Activated naive CD4-positive, alpha-beta T cell treated with anti-CD3 and anti-CD28 coated beads for 36 hours (primary cell): ENCODE measurements at places on chromosomes 16 and 17. TPM values are rescaled to one million over a fixed set of nuclear protein-coding genes. Genes with fewer than 3 reads are reported as not detected.

Gene HEATR9
- not detected for total RNA-seq

Gene FOXN1
- total RNA-seq = not detected

GRCh38 chr17:1058423-1059130, 61.6 kb downstream of the TIMM22 start:
- H3K4me1 ChIP-seq = no peaks in the 10 kb centered on the region
- H3K27me3 ChIP-seq = no peaks in the 10 kb centered on the region
- no peak overlapping the region for H3K27ac ChIP-seq
- peak; percentile 83 for DNase-seq
- peaks cover 27% of the 10 kb centered on the region for H3K36me3 ChIP-seq
- H3K4me3 ChIP-seq = no peak overlapping the region

DNA sequence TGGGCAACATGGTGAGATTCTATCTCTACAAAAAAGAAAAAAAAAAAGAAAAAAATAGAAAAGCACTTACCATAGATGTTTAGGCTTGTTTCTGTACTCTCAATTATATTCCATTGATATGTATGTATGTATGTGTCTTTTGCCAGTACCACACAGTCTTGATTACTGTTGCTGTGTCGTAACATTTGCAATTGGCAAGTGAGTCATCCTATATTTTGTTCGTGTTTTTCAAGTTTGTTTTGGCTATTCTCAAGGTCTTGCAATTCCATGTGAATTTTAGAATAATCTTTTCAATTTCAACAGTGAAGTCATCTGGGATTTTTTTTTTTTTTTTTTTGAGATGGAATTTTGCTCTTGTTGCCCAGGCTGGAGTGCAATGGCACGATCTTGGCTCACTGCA, 19.3 kb downstream of the SPECC1 start:
- no peaks in the 10 kb centered on the region for H3K36me3 ChIP-seq
- no peak for DNase-seq
- peaks cover 3% of the 10 kb centered on the region for H3K4me1 ChIP-seq
- H3K27ac ChIP-seq = no peak overlapping the region

GRCh38 chr16:49745311-49745747, 110.6 kb downstream of the ZNF423 start:
- no peaks in the 10 kb centered on the region for H3K36me3 ChIP-seq
- no peaks in the 10 kb centered on the region for H3K27me3 ChIP-seq
- DNase-seq = no peak
- H3K4me3 ChIP-seq = no peak overlapping the region
- H3K27ac ChIP-seq = no peak overlapping the region

Gene LPO
- not detected for total RNA-seq

Gene TMEM92
- total RNA-seq = not detected

DNA sequence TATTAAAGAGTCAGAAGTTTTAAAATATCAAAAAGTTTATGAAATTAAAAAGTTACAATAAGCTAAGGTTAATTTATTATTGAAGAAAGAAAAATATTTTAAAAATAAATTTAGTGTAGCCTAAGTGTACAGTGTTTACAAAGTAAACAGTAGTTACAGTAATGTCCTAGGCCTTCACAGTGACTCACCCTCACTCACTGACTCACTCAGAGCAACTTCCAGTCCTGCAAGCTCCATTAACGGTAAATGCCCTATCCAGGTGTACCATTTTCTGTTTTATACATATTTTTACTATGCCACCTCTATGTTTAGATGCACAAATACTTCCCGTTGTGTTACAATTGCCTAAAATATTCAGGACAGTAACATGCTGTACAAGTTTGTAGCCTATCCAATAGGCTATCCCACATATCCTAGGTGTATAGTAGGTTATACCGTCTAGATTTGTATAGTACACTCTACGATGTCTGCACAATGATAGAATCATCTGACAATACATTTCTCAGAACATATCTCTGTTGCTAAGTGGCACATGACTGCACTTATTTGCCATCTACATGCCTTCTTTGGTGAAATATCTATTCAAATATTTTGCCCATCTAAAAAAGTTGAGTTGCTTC, 67.2 kb upstream of the WSB1 start:
- no peaks in the 10 kb centered on the region for H3K36me3 ChIP-seq
- no peak overlapping the region for H3K27ac ChIP-seq
- no peak overlapping the region for H3K4me3 ChIP-seq
- no peaks in the 10 kb centered on the region for H3K27me3 ChIP-seq
- no peak for DNase-seq
- no peaks in the 10 kb centered on the region for H3K4me1 ChIP-seq

Gene KCNH4
- total RNA-seq = 0.35 TPM

Gene RASD1
- 0.36 TPM for total RNA-seq

GRCh38 chr17:70388326-70388725, 219.0 kb downstream of the KCNJ2 start:
- no peaks in the 10 kb centered on the region for H3K4me1 ChIP-seq
- H3K27ac ChIP-seq = no peak overlapping the region
- no peaks in the 10 kb centered on the region for H3K36me3 ChIP-seq
- DNase-seq = no peak
- no peaks in the 10 kb centered on the region for H3K27me3 ChIP-seq
- no peak overlapping the region for H3K4me3 ChIP-seq

GRCh38 chr16:74232806-74233465, 63.7 kb upstream of the PSMD7 start:
- H3K27ac ChIP-seq = no peak overlapping the region
- no peaks in the 10 kb centered on the region for H3K4me1 ChIP-seq

DNA sequence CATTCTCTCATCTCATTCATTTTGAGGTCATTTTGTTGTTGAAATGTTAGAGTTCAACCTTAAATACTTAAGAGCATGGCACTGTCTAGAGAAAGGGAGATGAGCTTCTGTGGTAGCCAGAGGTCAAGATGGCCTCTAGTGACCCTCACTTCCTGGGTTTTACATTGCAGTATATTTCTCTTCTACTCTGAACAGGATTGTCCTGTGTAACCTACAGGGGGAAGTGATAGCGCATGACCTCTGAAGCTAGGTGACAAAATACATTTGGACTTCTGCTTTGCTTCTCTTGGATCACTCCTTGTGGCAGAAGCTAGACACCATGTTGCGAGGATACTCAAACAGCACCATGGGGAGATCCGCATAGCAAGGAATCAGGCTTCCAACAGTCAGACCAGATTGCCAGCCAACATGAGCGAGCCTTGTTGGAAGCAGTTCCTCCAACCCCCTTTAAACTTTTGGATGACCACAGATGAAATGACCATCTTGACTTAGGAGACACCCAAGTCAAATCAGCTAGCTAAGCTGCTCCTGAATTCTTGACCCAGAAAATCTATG, 748.4 kb downstream of the MAF start:
- no peak overlapping the region for H3K27ac ChIP-seq
- H3K4me1 ChIP-seq = no peaks in the 10 kb centered on the region
- no peak for DNase-seq
- no peak overlapping the region for H3K4me3 ChIP-seq
- no peaks in the 10 kb centered on the region for H3K36me3 ChIP-seq
- no peaks in the 10 kb centered on the region for H3K27me3 ChIP-seq

- peaks cover 3% of the 10 kb centered on the region for H3K27me3 ChIP-seq
- H3K4me3 ChIP-seq = no peak overlapping the region
- H3K4me1 ChIP-seq = no peaks in the 10 kb centered on the region
- no peaks in the 10 kb centered on the region for H3K36me3 ChIP-seq
- H3K27ac ChIP-seq = no peak overlapping the region
- DNase-seq = no peak
These were observed 146.3 kb downstream of the TMEM132E start for GRCh38 chr17:34725725-34726124.

Gene TBC1D3L
- total RNA-seq = 7.1 TPM

GRCh38 chr17:77441130-77441920, 300.6 kb downstream of the SEC14L1 start:
- peaks cover 97% of the 10 kb centered on the region for H3K4me1 ChIP-seq
- peak; percentile 88 for DNase-seq
- no peaks in the 10 kb centered on the region for H3K27me3 ChIP-seq
- H3K36me3 ChIP-seq = peaks cover 5% of the 10 kb centered on the region
- H3K27ac ChIP-seq = peak overlapping the region; percentile 99

GRCh38 chr17:9472094-9472493, 103.5 kb downstream of the STX8 start:
- no peak overlapping the region for H3K4me3 ChIP-seq
- H3K36me3 ChIP-seq = peaks cover 1% of the 10 kb centered on the region
- H3K4me1 ChIP-seq = peaks cover 25% of the 10 kb centered on the region
- no peak overlapping the region for H3K27ac ChIP-seq
- no peaks in the 10 kb centered on the region for H3K27me3 ChIP-seq

GRCh38 chr17:57671667-57672632, 73.1 kb downstream of the CCDC182 start:
- H3K4me3 ChIP-seq = no peak overlapping the region
- H3K4me1 ChIP-seq = peaks cover 34% of the 10 kb centered on the region
- peak overlapping the region; percentile 83 for H3K27ac ChIP-seq
- DNase-seq = peak; percentile 83
- H3K36me3 ChIP-seq = no peaks in the 10 kb centered on the region
